T-helper 2 cell (primary cell): ENCODE measurements at places on chromosomes 12 and 14.

DNA sequence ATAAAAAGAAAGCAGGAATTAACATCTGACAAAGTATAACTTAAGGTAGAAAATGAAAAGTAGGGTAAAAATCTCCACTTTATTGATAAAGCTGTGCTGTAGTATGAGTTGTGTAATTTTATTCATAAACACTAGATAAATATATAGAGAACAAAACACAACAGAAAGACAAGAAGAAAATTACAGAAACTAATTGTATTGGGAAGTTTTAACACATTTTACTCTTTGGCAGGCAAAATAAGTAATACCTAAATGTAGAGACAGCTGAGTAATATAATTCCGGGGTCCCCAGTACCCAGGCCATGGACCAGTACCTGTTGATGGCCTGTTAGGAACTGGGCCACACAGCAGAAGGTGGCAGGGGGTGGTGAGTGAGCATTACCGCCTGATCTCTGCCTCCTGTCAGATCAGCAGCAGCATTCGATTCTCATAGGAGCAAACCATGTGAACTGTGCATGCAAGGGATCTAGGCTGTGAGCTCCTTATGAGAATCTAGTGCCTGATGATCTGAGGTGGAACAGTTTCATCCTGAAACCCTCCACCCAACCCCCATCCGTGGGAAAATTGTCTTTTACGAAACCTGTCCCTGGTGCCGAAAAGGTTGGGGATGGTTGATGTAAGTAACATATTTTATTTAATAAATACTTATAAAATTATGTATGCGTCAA lies 84.4 kb upstream of the ETV6 start:
- DNase-seq, result no peak

DNA sequence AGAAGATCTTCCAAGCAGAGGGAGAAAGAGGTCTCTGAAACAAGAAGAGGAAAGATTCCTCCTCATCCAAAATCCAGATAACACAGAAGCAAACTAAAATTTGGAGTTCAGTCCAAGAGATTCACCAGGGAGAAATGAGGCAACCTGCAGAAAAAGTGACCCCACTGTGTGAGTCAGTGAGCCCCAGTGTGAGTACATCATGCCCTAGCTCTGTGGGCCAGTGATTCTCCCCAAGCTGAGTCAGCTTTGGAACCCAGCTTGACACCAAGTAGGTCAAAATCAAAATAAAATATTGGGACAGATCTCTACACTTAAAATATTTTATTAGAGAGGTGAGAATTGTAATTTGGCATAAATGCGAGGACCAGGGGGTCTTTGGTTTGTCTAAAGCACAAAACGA lies 17.2 kb downstream of the CLEC2B start:
- no peak for DNase-seq

DNA sequence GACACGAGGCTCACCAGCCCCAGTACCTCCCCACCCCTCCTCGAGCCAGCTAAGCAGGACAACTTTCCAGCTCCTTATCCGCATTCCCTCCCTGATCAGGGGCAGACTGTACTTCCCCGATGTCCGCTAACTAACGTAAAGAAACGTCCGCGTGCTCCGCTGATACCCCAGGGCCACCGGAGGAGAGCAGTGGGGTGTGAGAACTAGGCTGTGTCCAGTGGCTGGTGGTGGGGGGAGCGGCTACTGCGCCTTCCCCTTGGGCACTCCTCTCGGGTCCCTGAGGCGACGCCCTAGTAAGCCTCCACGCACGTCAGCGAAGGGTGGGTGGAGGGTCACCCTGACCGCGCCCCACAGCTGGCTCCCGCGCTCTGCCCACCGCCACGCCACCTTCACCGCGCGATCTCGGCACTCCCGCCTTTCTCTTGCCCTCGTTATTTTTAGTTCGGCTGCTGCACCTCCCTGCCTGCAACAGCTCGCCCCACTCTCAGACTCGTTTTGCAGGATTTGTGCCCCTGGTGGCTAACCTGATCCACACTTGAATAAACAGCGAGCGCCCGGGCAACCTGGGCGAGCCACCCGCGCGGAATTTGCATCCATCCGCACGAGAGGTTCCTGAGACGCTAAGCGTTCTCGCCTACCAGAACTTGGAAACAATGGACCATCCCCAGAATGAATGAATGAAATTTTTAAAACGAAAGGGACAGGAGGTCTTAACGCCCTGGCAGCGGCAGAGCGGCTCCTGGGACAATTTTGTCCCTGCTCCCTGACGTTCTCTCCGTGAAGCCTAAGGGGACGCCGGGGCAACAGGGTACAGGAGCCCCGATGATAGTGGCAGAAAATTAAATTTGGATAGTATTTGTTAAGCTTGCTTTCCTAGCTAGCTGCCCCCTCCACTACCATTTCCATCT lies 6.9 kb upstream of the BMP4 start:
- DNase-seq, result peak; percentile 32

GRCh38 chr14:66540038-66540437 lies 32.1 kb downstream of the GPHN start:
- DNase-seq, result no peak

DNA sequence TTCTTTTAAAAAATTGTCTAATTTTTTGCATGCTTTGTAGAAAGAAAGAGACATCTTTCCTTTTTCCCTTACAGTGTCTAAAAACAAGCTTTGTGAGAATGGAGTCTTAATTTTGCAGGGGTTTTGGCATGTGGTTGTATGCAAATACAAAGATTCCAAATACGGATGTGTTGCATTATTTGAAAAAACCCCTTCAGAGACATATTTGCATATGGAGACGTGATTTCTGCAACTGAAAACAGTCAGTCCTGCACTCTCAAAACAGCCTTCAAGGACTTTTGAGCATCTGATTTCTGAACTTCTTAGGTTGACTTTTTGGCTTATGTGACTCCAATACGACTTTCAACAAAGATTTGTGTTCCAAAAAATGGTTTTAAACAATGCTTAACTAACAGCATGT lies 7.8 kb downstream of the IRAK3 start:
- DNase-seq, result no peak

GRCh38 chr12:64621257-64621942 lies 11.1 kb downstream of the RASSF3 start:
- DNase-seq, result no peak

DNA sequence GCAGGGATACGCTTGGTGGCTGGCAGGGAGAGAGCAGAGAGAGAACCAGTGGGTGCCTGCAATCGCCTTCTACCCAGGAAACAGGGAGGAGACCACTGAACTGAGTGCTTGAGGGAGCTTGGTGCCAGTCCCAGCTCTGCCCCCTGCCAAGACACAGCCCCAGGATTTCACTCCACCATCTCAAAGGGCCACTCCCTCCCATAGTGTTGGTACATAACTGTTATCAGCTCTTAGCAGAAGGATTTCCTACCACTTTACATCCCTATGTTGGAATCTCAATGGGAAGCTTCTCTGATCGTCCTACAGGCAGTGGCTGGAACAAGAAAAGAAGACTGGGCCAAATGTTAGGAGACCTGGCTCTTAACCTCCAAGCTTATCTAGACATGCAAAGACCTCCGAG lies 157.4 kb upstream of the FOXN3 start:
- no peak for DNase-seq

- no peak for DNase-seq
Measured at GRCh38 chr12:22684140-22685118, 59.5 kb downstream of the ETNK1 start.

- no peak for DNase-seq
Measured at GRCh38 chr14:103480595-103480994, 42.0 kb downstream of the CKB start.

- DNase-seq, result no peak
Measured at GRCh38 chr12:80512781-80513180, 68.7 kb downstream of the PTPRQ start.

GRCh38 chr14:99915305-99916090 lies 122.3 kb downstream of the EML1 start:
- no peak for DNase-seq

GRCh38 chr14:49972131-49972671 lies 79.3 kb downstream of the ARF6 start:
- DNase-seq, result no peak

DNA sequence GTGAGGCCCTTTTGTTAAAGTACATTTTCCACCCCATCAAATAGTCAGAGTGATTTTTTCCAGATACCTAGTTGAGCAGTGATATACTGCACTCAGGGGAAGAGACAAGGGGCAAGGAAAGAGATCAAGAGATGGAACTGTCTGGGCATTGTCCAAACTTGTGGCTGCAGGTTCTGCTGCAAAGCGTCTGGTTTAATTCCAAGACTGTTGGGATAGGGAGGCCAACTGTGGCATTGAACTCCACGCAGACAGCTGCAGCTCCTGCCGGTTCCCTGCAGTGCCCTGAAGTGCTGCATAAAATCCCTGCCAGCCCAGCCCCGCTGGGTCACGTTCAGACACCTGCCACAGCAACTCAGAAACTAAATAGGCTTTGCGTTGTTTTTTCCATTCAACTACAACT lies 30.5 kb downstream of the RPH3A start:
- no peak for DNase-seq

GRCh38 chr12:65162609-65163008 lies 6.8 kb upstream of the LEMD3 start:
- no peak for DNase-seq
